ENCODE measurements at places on chromosomes 1 and 21.
A peak's percentile ranks its signal among the peaks of the same experiment; 100 is the strongest.

DNA sequence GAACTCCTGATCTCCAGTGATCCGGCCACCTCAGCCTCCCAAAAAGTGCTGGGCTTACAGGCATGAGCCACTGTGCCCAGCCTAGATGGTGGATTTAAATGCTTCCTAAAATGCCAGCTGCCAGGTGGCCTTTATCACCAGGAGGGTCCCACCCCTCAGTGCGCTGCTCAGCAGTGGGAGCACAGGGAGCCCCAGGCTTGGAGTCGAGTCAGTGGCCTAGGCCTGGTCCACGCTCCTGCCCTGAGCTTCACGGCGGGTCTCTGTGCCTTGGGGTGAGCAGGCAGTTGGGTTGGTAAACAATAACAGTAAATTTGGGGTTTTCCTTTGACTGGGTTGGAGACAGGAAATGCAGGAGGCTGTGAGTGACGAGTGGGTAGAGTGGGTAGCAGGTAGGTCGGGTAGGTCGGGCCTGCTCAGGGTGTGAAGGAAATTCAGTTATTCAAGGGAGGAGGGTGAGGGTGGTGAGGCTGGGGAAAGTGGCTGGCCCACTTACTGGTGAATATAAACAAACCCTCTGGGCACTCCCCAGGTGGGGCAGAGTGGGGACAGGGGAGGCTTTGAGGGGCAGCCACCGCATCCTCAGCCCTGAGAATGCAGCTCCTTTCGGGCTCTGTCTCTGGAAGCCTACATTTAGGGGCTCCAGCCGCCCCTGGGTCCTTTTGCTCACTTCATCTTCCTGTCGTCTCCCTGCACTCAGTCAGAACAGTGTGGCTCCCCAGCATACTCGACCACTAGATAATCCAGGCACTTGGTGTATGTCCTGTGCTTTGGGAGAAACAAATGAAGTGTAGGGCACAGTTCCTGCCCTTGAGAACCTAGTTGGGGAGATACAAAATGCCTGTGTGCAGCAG is 33.5 kb upstream of the IL19 start:
- no peak for DNase-seq

- DNase-seq, result no peak
These were observed 44.4 kb downstream of the PTPN14 start for GRCh38 chr1:214506972-214507431.

DNA sequence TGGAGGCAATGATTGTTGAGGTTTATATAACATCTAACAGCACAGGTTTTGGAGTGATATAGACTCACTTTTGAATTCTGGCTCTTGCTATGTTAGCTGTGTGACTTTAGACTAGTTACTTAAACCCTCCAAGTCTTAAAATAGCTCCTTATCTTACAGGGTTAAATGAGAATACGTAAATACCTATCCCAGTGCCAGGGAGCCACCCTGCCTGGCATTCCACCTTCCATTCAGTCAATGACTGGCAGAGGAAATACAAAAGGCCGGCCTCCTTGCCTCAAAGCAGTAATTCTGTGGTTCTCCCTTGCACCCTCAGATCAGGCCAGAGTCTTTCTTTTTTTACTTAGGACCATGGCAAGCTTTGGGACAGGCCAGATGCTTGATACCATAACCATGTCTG is 31.8 kb downstream of the DBT start:
- no peak for DNase-seq

DNA sequence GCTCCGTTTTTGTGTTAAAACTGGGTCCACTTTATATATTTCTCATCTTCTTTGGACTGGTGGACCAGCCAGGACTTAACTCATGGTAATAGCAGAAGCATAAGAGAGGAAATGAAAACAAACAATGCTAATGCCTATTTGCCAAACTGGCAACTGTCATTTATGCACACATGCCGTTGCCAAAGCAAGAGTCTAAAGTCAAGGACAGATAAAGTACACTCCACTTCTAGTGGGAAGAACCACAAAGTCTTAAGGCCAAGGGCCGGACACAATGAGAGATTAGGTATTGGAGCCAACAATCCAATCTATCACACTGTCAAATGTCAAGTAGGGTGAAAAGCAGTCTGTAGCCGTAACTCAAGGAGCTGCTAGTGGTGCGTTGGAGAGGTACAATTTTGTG is 157.7 kb downstream of the LYPLAL1 start:
- DNase-seq, result peak; percentile 77

- no peak for DNase-seq
These were observed 210.5 kb downstream of the CAMTA1 start for GRCh38 chr1:6995789-6996188.

DNA sequence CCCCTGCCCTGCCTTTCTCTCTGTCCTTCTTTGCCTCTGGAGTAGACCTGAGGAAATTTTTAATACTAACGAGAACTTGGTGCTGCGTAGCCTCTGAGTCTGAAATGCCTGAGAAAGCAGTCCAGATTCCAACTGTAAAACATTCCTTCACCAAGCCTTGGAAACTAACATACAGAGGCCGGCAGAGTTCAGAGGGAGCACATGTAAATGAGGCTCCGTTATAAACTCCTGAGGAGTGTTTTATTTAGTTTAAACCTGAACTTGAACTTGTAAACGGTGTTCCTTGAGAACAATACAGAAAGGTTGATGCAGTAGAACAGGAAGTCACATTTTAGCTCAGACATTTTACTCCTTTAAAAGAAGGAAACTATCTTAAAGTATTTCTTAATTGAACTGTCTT is 280.7 kb downstream of the TM2D1 start:
- no peak for DNase-seq

GRCh38 chr1:203172184-203173010 is 3.2 kb downstream of the MYBPH start:
- peak; percentile 33 for DNase-seq

DNA sequence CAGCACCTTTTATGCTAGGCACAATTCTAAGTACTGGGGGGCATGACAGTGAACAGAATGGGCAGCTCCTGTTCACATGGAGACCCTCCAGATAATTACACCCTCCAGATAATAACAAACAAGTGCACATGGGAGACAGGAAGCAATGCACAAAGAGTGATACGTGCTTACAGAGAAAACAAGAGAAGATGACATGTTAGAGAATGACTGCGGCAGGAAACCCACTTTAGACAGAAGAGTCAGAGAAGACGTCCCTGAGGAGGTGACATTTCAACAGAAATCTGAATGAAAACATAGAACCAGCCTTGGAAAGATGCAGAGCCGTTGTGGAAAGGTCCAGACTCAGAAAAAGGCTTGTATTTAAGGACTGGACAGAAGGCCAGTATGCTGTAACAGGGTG is 54.7 kb upstream of the ARTN start:
- DNase-seq, result no peak

DNA sequence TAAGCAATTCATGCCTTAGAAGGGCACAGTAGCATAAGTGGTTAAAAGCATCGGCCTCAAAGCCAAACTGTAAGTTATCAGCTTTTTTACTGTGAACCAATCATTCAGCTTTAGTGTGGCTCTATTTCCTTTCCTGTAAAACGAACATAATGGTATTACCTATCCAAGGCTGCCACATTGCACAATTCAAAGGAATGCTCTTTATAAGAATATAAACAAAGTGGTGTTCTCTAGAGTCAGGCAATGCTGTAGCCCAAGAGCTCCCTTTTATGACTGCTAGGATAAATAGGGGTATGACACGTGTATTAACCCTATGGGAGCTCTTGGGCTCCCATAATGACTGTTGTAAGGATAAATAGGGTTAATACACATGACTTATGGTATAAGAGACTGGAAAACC is 25.4 kb downstream of the INTS7 start:
- no peak for DNase-seq

DNA sequence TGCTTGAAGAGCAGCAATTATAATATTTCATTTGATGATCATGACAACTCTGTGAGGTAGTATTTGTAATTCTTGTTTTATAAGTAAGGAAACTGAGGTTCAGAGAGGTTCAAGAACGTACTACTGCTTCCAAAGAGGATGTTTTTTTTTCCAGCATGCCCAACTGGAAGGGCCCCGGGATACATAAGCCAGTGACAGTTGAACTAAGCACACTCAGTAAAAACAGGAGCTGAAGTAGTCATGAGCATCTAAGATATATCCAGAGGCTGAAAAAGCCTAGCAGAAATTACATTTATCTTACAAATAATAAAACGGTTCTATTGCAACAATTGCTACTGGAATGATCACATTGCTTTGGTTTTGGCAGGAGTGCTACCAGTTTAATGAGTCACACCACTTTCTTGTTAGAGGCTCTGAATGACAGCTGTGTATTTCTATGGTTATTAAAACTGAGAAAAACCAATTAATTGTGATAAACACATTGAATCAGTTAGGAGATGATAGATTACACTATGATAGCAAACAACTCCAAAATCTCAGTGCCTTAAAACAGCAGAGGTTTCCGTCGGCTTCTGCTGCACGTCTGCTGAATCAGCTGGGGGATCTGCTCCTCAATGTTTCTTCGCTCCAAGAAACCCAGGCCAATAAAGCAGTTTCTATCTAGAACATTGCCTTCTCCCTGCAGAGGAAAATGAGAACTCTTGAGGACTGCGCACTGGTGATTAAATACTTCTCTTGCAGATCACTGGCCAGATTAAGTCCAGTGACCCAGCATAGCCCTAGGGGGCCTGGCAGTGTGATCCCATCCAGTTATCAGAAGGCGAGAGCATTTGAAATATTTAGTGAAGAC is 522.7 kb downstream of the PLPP3 start:
- no peak for DNase-seq

DNA sequence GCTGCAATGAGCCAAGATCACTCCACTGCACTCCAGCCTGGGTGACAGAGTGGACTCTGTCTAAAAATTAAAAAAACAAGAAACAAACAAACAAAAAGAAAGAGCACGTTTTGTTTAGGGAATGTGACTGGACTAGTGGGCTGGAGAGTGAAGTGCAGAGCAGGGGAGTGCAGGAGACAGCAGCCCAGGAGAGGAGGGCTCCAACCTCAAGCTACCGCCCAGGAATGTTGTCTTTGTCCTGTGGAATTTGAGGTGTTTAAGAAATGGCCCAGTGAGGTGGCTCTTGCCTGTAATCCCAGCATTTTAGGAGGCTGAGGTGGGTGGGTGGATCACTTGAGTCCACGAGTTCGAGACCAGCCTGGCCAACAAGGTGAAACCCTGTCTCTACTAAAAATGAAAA is 42.4 kb upstream of the MTF2 start:
- DNase-seq, result no peak

- DNase-seq, result no peak
These were observed 34.7 kb upstream of the PDE9A start for GRCh38 chr21:42618707-42619102.

DNA sequence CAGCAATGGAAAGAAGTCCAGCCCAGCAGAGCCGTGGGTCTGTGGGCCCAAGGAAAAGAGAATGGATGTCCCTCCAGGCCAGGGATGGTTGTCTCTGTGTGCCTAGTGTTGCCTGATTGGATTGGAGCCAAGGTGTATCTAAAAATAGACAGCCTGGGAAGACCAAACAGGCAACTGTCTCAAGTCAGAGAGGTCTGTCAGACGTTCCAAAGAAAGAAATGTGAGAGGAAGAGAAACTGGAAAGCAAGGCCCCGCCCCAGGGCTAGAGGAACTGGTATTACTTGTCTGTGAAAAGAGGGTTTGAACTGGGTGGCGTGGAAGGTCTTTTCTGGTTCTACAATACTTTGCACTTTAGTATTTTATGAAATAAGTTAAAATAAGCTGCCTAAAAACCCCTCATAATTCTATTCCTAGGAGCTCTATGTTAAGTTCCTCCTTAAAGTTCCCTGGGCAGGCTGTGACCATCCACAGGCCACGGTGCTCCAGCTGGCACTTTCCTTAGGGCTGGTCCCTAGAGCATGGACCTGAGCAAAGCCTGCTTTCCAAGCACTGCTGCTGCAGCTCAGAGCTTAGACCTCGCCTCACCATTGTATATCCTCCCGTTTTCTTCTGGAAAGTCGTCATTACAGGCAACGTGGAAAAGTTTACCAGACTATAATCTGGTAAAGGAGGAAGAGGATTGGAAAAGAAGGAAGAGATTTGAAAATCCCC is 151.6 kb downstream of the DISC1 start:
- DNase-seq, result peak; percentile 43

GRCh38 chr1:21051177-21051825 is 125.4 kb downstream of the EIF4G3 start:
- DNase-seq, result no peak

- DNase-seq, result peak; percentile 70
These were observed 26.1 kb downstream of the UBE2T start for GRCh38 chr1:202315576-202316168.

DNA sequence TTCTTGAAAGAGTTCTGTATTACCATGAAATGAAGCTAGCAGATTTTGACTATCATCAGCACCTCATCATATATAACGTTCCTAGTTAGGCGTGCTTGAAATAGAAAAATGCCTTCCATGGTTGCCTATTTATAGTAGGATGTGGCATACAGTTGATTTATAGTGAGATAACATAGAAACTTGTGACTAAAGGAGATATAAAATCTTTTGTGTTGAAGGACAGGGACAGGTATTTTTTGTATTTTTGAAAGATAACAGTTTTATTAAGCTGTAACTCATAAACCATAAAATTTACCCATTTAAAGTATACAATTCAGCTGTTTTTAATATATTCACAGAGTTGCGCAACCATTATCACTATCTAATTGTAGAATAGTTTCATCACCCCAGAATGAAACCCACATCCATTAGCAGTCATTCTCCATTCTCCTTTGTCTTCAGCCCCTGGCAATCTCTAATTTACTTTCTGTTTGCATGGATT is 19.3 kb downstream of the SPEN start:
- DNase-seq, result no peak

DNA sequence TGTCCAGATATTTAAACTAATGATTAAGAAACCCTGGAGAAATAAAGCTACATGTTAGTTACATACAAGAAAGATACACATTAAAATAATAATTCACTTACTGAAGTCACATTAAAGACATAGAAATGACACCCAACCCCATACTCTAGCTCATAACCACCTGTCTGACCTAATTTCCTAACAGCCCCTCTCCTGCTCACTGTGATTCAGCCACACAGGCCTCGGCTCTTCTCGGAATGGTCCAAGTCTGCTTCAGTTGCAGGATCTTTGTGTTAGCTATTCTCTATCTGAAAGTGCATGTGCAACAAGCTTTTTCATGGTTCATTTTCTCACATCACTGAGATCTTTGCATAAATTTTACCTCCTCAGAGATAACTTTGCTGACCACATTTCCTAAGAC is 209.8 kb downstream of the TM2D1 start:
- DNase-seq, result no peak

DNA sequence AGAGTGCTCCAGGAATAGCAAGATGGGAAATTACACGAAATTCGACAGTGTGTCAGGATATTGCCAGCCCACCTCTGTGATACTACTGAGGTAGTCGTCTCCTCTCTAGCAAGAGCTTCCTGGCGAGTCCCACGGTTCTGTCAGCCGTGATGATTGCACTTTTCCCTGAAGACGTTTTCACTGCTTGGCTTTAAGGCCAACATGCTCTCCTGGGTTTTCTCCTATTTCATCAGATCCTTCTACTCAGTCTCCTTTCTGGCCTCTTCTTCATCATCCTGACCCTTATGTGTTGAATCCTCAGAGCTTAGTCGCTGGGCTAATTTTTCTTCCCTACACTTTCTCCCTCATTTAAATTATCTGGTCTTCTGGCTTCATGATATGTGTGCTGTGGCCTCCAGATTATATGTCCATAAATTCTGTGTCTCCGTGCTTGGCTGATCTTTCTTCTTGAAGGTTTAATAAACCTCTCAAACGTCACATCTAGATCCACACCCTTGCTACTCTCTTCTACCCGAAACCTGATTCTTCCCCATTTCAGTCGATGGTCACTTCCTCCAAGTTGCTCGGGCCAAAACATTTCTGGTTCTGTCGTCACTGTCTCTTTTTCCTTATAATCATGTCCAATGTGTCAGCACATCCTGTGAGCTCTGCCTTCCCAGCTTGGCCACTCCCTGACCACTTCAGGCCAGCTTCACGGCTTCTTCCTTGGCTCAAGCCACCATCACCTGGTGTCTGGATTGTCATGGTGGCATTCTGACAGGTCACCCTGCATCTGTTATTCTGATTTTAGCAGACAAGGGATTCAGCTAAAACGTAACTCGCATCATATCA is 12.2 kb downstream of the OR2B11 start:
- DNase-seq, result no peak

Data from NCI-H510A treated with DMSO at 0.1 percent for 48 hours (cell line).